ENCODE measurements at places on chromosomes 4 and X.

DNA sequence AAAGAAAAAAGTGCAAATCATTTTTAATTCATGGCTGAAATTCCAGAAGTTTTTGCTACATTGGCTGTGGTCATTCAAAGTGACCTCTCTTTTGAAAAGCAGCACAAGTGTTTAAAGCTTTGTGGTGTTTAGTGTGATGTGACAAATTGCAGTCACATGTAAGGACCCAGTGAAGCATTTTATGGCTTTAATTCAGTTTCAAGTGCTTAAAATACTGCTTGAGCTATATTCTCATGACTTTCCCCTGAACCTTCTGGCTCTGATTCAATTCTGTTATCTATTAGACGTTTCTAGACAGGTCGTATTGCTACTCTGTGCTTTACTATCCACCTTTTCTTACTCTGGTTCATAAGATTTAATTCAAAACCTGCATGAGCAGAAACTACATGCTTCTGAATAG, 105.8 kb downstream of the FAT4 start:
- DNase-seq: no peak

DNA sequence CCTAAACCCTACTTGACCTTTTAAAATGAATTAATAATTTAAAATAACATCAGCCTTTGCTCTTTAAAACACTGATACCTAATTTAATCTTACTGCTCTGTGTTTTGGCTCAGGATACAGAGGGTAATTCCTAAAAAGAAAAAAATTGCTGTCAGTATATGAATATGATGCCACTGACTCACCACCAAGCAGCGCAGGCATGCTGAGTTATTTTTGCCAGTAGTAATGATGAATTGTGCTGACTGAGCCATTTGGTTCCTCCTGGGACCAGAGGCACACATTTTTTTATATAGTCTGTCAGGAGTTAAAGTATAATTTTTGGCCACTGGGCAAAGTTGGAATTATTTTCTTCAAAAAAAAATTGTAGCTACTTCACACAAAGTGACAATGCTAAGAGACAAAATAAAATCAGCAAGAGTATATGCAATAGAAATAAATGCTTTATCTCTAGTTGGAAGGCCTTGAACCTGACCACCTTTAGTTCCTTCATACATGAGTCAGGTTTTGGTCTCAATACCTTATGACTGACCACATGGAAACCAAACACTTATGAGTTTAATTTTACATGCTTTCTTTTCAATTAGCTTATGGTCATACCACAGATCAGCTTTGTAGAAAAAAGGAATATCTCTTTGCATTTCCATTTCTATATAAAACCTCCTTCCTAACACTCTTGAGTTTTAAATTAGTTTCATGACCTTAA, 115.1 kb downstream of the PPP3CA start:
- peak; percentile 96 for DNase-seq

- peak; percentile 18 for DNase-seq
Observed at GRCh38 chrX:50988649-50989048, 78.1 kb downstream of the BMP15 start.

DNA sequence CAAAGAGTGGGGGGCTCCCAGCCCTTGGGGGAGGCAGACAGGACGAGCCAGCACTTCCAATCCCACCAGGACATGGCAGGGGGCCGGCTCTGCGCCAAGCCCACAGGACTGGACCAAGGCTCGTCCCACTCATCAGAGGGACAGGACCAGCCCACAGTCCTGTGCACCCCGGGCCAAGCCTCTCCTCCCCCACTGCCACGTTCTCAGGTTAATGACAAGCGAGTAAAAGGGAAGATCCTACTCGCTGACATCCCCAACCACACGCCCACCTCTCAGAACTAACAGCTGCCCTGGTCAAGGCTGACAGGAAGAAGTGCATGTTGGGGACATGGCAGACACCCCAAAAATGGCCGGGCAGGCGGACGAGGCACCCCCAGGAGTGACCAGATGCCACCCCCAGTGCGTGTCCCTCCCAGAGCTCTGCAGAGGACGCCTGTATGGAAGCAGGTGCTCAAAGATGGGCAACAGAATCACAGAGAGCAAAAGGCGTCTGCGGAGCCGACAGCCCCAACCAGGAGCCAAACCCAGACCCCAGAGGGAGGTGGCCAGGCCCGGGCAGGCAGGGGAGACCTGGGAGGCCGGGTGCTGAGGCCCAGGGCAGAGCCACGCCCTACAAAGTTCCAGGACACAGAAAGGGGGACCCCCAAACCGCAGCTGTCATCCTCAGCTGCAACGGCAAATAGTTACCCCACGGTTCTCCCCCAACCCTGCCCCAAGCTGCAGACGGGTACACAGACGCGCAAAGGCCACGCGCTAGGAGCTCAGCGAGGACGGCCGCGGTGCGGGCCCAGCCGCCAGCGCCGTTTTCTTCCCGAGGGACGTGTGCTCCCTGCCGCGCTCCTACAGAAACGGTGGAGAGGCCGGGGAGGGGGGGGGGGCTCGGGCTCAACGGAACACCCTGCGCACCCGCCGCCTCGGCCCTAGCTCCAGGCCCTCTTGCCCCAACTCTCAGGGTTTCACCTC, 1.7 kb downstream of the CTBP1 start:
- DNase-seq: peak; percentile 29
